Stimulated activated CD8-positive, alpha-beta memory T cell treated with anti-CD3 and anti-CD28 coated beads, Interleukin-4, amount 100 ng/mL, for 4 hours (primary cell): ENCODE measurements at places on chromosomes 13 and 19.

DNA sequence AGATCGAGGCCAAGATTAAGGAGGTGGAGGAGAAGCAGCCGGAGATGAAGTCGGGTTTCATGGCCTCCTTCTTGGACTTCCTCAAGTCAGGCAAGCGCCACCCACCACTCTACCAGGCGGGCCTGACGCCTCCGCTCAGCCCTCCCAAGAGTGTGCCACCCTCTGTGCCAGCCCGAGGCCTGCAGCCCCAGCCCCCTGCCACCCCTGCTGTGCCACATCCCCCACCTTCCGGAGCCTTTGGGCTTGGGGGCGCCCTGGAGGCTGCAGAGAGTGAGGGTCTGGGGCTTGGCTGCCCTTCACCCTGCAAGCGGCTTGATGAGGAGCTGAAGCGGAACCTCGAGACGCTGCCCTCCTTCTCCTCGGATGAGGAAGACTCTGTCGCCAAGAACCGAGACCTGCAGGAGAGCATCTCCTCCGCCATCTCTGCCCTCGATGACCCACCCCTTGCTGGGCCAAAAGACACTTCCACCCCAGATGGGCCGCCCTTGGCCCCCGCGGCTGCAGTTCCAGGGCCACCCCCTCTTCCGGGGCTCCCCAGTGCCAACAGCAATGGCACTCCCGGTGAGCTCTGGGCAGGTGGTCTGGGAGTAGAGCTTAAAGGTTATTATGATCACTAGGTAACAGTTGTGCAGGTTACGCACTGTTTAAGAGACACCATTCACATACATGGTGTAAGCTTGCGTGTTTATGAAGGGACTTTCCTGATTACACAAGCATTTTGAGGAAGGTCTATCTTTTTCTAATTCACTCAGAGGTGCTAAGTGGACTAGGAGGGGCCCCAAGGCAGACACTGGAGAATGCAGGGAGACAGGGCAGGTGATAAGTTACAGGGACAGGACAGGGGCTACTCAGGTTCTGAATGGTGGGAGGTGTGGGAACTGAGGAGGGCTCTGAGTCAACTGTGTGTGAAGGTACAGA, 8.7 kb downstream of the PRR12 start:
- DNase-seq = no peak

DNA sequence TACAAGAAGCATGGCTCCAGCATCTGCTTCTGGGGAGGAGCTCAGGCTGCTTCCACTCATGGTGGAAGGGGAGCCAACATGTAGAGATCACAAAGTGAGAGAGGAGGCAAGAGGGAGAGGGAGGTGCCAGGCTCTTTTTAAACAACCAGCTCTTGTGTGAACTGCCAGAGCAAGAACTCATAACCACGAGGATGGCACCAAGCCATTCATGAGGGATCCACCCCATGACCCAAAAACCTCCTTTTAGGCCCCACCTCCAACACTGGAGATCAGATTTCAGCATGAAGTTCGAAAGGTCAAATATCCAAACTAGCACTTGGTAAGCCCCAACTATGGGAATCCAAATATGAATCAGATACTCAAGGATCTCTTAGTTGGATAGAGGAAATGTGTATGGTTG, 131.2 kb downstream of the RXFP2 start:
- no peak for DNase-seq

GRCh38 chr19:49567861-49568441, 12.4 kb downstream of the NOSIP start:
- DNase-seq = no peak

DNA sequence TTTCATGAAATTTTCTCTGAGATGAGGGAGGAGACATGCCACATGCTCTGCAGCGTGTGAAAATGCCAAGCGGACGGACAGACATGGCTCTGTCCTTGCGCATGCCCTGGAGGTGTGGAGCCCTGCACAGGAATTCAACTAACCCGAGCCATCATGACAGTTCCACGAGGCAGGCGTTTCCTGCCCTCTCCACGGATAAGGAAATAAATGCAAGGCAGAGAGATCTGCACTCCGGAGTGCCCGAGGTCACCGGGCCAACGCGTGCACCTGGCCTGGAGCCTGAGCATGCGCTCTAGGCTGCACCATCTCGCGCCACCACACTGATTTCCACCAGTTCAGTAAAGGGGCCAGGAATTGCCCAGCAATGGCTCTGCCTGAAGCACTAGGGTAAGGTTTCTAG, 298.2 kb downstream of the MYO16 start:
- no peak for DNase-seq

DNA sequence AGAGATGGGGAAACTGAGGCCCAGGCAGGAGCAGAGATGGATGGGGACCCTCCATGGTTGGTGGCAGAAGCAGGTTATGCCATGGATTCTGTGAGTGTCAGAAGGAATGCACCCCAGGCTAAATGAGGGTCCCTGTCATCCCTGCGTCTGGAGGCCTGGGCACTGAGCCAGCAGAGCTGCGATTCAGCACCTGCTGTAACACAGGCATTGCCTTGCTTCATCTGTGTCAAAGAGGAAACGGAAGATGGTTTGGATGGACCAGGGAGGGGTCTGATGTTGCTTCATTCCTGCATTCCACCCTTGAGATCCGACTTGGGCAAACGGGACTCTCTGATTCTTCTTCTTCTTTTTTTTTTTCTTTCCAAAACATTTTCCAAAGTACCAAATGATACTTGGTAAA, 1.2 kb downstream of the C5AR1 start:
- no peak for DNase-seq

- DNase-seq = no peak
Measured at GRCh38 chr13:65499256-65499655, 1730.9 kb downstream of the PCDH9 start.

- DNase-seq = no peak
Measured at GRCh38 chr13:28684257-28684656, 25.3 kb downstream of the POMP start.

GRCh38 chr13:24257497-24257896, 51.9 kb upstream of the C1QTNF9 start:
- DNase-seq = no peak

DNA sequence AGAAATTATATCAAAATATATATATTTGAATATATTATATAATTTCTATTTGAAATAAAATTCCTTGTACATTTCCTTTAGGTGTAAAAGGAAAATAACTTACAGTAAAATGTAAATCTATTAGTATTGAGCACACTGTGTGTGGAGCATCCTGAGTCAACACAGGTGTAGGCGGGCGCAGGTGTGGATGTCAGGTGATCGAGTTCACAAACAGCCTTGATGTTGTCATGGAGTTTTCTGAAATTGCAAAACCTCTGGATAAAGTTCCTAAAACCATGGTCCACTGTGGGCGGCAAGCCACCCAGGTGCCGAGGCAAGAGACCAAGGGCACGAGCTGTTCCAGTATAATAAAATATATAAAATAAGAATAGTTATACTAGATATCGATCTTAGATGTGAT, 27.7 kb upstream of the MCF2L start:
- no peak for DNase-seq

DNA sequence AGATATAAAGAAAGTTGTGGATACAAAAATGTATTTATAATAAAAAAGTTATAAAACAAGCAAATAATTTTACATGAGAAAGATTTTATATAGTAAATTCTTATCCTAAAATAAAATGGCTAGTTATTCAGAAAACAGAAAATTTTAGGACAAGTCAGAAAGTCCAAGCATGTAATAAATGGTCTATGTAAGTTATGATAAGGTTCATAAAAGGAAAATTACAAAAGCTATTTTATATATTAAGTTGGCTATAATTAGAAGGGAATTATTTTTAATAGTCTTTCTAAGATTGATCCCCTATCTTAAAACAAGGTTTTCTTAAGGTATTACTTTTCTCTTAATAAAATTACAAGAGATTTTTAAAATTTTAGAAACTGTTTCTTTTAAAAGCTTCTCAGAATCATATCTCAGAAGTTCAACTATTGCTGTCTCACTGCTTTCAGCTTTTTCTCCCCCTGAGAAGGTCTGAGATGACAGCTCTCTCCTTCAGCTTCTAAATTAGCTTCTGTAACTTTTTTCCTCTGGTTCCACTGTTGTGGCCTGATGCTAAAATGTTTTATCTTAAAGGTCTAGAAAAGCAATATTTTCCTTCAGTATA, 8.7 kb downstream of the CCDC169 start:
- no peak for DNase-seq

DNA sequence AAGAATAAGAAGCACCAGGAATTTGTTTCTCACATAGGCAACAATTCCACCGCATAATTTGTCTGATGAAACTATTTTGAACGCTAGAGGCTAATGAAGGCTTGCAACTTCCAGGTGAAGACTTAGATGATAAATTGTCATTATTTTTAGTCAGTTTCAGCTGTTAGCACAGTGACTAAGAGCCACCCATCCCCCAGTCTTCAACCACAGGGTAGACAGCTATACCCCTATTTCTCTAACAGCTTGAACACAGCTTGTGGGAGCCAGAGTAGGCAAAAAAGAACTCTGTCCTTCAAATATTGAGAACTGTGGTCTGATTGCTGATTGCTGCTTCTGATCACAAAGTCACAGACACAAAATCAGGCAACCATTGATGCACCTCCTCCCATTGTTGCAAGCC, 1124.8 kb upstream of the PRR20A start:
- DNase-seq = no peak
